H4 (cell line): ENCODE measurements at places on chromosomes 3 and 15. TPM values are rescaled to one million over a fixed set of nuclear protein-coding genes. Genes with fewer than 3 reads are reported as not detected.

- DNase-seq, result no peak
Observed at GRCh38 chr3:100709842-100710260, 557 bp downstream of the TFG start.

Gene GPR149
- not detected in 2 replicates for total RNA-seq

GRCh38 chr15:70525551-70525950 is 237.8 kb downstream of the UACA start:
- no peak for DNase-seq

Gene PLCL2
- 5.8 and 5.9 TPM in 2 replicates for total RNA-seq

DNA sequence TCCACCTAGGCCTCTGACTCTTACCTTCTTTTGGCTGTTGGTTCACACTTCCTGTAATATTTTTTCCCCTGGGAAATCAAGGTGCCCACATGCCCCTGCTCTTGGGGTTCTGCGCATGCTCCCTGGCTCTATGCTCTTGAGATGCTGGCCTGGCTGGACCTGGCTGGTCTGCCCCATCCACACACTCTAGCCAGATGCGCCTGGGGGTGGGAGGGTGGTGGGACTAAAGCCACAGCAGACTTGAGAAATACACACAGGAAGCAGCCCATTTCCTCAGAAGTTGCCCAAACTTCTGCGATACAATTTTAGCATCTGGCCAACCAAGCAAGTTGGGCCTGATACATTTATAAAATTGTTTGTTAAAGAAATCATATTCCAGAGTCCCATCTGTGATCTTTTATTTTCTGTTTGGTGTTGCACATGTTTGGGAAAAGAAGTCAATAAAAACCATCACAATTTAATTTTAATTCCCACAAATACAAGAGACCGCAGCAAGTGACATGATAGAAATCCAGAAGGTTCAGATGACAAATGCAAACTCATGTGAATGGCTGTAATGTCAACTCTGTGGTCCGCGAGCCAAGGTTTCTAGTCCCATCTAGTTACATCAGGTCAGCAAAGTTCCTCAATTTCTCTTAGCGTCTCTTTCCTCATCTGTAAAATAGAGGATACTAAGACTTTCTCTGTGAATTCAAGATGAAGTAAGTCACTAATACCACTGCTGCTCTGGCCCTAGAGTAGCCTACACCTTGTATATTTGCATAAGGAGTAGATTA is 55.9 kb upstream of the MEF2A start:
- no peak for DNase-seq

GRCh38 chr3:29514170-29514569 is 233.3 kb downstream of the RBMS3 start:
- DNase-seq, result no peak

- peak; percentile 51 for DNase-seq
Observed at GRCh38 chr3:138479438-138479863, 45.0 kb downstream of the ESYT3 start.

DNA sequence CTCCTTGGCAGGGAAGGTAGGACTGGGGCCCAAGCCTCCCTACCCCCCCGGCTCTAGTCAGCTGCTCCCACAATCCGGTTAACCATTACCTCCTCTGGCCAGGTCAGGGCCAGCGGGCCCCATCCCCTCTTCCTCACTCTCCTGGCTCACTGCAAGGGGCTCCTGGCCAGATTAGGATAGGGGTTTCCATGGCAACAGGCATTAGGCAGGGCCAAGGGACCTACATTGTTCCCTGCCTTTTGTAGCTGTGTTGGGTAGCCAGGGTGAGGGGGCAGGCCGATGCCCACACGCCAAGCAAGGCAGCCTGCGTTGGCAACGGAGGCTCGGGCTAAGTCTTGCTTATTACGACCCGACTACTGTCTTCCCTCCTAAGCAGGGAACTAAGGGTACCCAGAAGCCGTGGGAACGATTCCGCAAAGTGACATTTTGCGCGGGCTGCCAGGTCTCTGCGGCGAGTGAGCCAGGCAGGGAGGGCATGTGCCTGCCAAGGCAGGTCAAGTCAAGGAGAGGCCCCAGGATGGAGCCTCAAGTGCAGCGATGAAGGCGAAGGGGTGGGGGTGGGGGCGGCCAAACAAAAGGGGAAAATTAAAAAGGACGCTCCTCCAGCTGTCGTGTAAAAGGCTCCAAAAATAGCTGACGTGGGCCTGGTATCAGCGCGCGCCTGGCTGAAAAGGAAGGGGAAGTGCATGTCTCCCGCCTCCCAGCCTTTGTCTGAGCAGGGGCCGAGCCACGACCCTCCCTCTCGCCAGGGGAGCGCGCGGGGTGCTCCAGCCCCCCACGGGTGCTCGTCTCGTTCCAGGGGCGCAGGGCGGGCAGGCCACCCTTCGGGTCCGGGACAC is 919 bp downstream of the IDH2 start:
- no peak for DNase-seq

DNA sequence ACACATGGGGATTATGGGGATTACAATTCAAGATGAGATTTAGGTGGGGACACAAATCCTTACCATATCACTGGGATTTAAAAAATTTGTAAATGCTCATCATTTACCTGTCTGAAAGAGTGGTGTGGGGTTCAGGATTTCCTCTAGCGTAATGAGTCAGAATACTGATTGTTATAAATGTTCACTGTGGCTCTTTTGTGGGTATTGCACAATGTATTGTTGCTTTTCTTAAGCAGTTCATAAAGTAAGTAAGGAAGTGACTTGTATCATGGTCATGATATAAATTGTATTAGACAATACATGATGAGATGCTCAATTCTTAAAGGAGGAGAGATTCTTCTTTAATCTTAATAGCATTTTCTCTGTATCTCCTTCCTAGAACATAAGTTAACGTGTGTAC is 262.1 kb downstream of the CNTN4 start:
- DNase-seq, result no peak

DNA sequence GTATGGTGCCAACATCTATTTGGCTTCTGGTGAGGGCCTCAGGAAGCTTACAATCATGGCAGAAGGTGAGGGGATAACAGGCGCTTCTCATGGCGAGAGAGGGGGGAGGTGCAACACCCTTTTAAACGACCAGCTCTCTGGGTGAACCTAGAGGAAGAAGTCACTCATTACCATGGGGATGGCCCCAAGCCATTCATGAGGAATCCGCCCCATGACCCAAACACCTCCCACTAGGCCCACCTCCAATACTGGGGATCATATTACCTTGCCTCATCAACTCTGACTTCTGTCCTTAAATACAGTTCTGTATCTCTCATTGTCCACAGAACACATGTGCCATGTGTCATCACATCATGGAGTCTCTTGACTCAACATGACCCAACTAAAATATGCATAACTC is 37.5 kb upstream of the CLRN1 start:
- no peak for DNase-seq

- DNase-seq, result no peak
Observed at GRCh38 chr3:127706785-127707351, 34.1 kb downstream of the ABTB1 start.

GRCh38 chr15:57470543-57470942 is 94.2 kb downstream of the CGNL1 start:
- DNase-seq, result no peak

Gene TARS3
- total RNA-seq, result 5.7 and 8.2 TPM in 2 replicates

DNA sequence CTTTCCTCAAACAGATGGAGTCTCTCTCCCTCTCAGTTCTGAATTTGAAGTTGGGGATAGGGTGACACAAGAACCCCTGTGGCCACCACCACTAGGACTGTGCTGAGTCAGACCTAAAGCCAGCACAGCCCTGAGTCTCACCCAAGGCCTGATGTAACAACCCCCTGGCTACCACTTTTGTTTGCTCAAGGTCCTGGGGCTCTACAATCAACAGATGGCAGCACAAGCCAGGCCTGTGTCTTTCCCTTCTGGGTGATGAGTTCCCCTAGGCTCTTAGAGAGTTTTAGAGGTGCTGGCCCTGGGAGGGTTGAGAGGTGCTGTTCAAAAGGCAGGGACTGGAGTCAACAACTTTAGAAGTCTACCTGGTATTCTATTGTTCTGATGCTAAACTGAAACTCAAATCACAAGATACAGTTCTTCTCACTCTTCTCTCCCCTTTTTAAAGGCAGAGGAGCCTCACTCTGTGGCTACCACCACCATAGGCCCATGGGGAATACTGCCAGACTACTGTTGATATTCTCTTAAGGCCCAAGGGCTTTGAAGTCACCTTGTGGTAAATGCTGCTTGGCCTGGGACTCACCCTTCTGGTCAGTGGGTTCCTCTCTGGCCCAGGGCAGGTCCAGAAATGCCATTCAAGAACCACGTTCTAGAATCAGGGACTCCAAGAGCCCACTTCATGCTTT is 6.5 kb downstream of the OR5K4 start:
- DNase-seq, result peak; percentile 4

GRCh38 chr3:143843587-143843986 is 4.7 kb downstream of the SLC9A9 start:
- DNase-seq, result no peak

Gene SAXO2
- 0.58 and 0.68 TPM in 2 replicates for total RNA-seq

- DNase-seq, result no peak
Observed at GRCh38 chr3:46670891-46671427, 22.5 kb downstream of the ALS2CL start.

Gene BHLHE40
- 28.0 and 38.3 TPM in 2 replicates for total RNA-seq

GRCh38 chr15:66288551-66289185 is 4.7 kb upstream of the DIS3L start:
- no peak for DNase-seq

- DNase-seq, result no peak
Observed at GRCh38 chr15:75887178-75887577, 16.5 kb upstream of the FBXO22 start.
